ENCODE measurements at places on chromosomes 11 and 22.

DNA sequence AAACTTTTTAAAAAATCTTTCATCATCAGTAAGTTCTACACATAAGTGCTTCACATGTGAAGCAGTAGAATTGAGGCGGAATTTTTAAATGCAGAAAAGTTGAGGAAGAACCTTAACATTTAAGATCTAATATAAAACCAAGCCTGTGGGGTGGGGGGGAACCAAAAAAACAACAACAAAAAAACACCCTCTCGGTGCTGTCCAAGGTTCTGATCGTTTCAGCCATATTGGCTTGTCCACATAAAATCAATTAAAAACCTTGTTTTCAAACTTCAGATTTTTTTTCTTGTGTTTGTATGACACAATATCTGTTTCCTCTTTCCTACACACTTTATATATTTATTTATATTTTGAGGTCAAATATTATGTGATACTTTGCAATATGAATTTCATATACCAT lies 130.0 kb downstream of the WNT7B start:
- no peak for DNase-seq

DNA sequence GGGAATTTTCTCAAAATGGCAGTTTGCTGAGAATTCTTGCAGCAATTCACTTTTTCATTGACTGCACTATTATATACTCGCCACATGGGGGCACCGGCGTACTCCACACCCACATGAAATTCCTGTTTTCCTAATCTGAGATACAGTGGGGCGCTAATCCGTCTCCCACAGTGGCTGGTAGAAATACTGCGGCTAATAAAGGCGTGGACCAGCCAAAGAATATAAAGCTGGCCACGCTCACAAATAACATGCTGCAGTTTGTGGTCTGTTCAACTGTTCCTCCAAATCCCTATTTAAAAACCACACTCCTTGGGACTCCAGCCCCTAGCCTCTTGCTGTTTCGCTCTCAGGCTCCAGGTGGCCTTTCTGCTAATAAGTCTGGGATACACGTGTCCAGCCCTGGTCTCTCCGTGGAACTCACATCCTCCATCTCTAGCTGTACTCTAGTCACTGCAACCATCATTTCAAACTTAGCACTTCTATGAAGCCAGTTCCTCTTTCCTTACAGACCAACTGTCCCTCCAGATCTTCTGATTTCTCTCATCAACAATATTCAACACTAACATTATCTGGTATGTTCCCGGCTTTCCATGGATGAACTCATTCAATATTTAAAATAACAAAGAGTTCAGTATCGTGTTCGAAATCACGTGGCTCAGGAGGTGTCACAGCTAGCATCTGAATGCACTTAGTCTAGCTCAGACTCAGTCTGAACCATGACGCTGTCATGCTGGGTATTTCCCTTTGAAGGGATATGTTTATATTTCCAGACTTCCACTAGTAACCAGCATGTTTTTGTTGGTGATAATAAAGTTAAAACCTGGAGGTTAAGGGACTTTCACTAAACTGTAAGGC lies 22.0 kb downstream of the TBRG1 start:
- DNase-seq, result peak; percentile 50

DNA sequence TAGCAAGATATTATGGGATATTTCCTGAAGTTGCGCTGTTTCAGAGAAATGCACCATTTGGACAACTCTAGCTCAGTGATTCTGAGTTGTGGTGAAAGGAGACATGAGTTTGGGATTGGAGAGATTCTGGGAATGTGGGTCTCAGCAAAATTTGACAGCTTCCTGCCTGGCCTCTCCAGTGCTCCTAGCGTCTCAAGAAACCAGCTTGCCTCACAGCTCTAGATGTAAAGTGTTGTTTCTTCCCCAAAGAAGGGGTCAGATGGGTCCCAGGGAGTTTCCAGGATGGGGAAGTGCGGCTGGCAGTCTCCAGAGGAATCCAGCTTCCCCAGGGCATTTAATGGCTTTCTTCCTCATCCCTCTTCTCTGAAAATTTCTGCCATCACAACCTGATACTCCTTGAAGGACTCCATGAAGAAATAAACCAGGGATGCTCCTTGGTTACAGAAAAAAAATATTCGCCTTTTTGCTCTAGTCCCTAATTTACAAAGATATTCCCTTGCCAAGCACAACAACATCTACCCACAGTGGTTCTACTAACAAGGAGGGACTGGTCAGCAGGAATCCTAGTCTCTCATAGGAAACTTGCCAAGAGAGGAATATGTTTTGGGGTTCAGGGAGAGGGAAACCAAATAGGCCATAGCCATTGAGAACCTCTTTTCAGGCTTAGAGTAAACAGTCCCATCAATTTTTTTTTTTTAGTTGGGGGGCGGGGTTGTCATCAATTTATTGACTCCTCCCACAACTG lies 185.4 kb upstream of the E2F8 start:
- no peak for DNase-seq

DNA sequence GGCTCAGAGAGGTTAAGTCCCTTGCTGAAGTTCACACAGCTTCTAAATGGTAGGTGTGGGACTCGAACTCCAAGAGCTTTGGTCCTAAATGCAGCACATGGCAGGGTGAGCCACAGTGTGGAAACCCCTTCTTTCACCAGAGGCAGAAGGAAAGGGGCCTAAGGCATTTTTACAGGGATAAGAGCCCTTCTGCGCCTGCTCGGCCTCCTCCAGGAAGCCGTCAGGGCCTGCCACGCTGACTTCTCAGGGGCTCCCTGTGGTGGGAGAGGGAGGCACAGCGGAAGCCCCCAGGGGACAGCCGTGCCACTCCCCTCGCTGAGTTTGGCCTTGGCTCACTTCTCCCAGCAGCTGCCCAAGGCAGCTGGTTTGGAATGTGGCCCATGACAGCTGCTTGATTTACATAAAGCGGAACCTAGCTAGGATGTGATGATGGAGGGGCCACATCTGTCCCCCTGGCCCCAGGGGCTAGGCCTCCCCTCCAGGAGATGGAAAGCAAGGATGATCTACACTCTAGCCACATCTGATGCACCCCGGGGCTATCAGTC lies 35.4 kb downstream of the CD82 start:
- DNase-seq, result no peak

DNA sequence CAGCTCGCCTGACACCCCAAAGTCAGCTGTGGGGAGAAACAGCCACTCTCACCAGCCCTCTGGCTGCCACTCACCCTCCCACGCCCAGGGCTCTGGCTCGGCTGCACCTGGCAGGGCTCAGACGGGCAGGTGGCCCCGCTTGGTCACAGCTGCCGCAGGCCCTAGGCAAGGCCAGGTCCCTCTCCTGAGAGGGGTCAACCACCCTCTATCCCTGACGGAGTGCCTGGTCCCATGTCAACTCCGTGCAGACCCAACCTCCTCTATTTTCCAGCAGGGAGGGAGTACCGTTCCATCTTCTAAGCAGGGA lies 1.9 kb downstream of the MAP4K2 start:
- no peak for DNase-seq

DNA sequence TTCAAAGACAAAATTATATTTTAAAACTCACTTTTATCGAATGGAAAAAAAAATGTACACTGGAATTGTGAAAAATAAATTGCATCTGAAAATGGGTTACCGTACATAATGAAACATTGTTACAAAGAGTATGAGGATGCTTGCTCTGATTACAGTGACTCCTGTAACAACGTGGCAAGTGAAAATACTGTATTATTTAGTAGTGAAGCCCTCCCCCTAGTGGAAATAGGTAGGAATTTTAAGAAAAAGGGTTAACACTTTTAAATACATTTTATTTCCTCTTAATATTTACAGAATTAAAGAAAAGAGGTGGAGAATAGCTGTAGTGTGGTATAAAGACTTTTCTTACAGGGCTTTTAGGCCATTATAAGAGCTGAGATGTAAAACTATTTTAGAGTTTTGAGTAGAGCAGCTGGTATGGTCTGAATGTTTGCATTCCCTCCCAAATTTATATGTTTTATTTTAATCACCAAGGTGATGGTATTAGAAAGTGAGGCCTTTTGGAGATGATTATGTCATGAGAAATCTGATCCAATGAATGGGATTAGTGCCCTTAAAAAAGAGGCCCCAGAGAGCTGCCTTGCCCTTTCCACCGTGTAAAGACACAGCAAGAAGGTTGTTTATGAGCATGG lies 25.2 kb downstream of the FAM76B start:
- DNase-seq, result no peak

- DNase-seq, result no peak
These were observed 96.1 kb downstream of the CD44 start for GRCh38 chr11:35235157-35235468.

DNA sequence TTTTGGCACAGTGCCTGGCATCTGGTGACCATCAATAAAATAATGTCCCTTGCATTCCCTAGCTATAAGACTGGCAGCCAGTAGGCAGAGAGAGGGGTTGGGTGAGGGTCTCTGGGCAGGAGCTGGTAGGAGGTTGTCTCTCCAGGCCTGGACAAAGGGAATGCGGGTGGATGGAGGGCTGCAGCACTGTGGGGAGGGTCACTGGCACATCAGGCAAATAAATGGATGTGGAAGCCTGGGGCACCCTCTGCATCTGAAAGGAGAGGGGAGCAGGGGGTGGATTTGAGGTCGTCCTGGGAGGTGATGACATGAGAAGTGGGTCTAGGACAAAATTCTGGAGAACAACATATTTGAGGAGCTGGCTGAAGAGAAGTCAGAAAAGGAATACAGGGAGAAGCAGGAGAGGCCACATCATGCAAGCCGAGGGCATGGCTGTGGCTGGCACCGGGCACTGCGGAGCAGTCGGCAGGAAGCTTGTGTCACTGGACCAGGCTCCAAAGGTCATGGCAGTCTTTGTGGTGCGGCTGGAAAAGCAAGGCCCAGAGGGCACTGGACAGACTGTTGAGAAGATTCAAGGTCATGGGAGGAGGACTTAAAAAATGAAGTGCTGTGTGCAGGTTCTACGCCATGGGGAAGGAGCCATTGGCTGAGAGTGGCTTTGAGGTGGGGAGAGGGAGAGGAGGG lies 36.5 kb upstream of the THY1 start:
- no peak for DNase-seq

DNA sequence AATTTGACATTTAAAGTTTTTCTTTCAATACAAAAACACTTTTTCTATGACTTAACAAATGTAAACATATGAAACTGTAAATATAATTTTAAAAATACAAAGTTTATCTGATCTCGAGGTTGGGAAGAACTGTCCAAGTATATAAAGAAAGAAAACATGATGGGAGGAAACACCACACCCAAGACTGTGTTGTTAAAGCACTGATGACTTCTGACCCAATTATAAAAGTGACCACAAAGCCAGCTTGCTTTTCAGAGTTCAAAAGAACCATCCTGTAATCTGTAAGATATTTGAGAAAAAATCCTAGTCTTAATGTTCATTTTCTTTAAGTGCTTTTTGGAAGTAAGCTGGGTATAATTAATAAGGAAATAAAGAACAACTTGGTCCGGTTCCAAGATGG lies 15.6 kb downstream of the CEP57 start:
- DNase-seq, result no peak

DNA sequence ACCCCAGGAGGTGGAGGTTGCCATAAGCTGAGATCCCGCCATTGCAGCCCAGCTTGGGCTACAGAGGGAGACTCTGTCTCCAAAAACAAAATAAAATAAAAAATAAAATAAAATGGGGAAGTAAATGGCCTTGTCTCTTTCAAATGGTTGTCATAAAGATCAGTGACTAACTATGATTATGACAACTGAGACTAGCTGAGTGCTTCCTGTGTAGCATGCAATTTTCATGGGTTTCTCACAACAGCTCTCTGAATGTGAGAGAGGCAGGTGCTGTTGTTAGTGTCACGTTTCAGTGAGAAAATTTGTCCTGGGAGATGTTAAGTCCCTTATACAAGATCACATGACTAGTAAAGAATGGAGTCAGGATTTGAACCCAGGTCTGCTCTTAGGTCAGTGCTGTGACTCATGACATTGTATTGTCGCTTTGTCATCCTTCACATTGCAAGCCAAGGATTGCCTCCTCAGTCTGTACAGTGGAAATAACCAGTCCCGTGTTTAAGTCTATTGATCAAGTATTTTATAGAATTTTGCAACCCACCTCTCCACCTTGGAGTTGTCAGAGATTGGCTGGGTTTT lies 163.3 kb upstream of the CCDC90B start:
- no peak for DNase-seq

GRCh38 chr11:73453562-73453961 lies 77.4 kb downstream of the RELT start:
- DNase-seq, result no peak

All from CD4-positive, alpha-beta T cell treated with Interleukin-17A for 4 hours (primary cell).